ENCODE measurements at places on chromosomes 16 and 17.

DNA sequence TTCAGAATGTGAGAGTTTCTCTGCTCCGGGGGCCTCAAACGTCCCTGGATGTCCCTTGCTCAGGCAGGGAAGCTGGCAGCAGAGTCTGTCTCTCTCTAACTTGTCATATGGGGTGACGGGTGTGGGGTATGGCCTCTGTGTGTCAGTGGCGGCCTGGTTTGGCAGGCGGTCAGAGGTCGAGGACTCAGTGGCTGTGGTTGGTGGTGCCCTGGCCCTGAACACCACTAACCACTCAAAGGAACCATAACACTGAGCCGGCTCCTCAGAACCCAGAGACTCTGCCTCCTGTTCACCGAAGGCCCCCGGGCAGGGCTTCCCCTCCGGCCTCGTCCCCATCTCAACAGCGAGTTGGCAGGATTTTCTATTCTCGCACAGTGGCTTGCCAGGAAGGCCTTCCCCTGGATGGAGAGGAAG is 677 bp downstream of the P2RX1 start:
- no peak for DNase-seq

DNA sequence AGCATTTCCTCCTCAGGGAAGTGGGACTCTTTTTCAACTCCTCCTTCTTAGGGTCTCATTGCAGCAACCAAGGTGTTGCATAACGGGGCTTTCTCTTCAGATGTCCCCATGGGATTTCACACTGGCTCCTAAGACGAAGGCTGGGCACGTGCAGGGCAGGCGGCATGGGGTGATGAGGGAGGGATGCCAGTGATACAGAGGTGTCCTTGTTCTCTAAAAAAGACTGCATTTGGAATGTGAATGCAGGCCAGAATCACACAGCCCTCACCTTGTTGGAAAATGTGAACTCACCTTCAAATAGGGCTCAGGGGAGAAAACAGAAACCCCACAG is 105.6 kb downstream of the XYLT1 start:
- DNase-seq: no peak

DNA sequence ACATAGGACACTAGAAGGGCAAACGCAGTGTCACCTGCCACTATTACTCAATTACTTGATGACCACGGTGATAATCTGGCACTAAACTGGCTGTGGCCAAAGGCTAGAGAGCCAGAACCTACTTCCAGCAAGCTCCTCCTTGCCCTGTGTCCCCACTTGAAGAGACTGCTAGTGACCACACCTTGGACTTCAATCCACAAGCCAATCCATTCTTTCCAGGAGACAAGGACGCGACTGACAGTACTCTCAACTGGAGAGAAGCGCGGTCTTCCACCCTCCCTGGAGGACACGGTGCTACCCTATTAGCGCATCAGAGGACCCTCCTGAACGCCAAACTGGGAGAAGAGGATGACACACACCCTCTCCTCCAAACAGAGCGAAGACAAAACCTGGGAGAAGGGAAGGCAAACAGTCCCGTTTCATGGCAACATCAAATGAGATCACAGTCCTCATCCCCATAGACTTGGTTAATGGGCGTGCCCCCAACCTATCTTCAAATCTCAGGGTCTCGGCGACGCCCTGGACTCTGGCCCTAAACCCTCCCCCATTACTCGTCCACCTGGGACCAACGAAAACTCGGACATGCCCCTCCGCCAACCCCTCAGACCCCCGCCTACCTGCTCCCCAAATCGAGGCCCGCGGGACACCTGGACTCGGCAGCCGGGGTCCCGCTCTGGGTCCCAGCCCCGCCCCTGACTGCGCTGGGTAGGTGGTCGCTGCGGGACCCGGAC is 508 bp downstream of the FLCN start:
- no peak for DNase-seq

DNA sequence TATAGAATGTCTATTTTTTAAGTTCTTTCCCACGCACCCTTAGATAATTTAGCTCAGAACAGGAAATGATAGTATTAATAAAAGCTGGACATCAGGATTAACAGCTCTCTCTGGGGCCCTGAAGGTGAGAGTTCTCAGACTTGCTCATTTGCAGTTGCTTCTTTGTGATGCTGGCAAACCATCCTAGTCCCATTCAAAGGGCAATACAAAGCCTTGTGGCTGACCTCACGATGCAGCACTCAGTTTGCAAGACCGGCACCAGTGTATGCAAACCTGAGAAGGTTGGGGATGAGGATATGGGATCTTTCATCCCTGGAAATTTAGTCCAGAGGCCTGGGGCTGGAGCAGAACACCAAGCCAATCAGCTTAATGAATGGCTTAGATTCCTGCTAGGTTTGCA is 29.3 kb downstream of the STH start:
- no peak for DNase-seq

GRCh38 chr16:8621222-8621571 is 301 bp upstream of the METTL22 start:
- DNase-seq: no peak

DNA sequence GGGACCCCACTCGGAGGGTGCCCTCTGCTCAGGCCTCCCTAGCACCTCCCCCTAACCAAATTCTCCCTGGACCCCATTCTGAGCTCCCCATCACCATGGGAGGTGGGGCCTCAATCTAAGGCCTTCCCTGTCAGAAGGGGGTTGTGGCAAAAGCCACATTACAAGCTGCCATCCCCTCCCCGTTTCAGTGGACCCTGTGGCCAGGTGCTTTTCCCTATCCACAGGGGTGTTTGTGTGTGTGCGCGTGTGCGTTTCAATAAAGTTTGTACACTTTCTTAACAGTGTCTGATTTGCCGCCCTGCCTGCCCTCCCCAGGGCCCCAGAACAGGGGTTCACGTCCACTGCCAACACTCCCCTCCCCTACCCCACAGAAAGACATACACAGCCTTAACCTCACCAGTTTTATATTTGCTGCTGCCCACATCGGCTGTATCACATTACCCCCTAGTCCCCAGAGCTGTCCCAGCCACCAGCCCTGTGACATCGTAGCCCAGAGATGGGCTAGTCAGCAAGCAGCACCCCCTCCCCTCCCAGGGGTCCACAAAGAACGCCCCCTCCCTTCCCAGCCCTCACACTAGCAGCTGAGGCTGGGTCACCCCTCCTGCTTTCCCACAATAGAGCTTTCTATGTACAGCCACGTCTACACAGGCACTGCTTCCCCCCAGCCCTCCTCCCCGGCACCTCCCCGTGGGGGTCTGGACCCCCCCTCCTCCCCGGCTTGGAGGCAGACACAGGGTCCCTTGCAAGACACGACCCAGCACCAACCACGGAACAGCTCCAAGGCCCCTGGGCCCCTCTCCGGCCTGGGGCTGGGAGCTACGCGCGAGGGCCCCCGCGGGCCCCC is 7.9 kb downstream of the GRN start:
- peak; percentile 45 for DNase-seq

DNA sequence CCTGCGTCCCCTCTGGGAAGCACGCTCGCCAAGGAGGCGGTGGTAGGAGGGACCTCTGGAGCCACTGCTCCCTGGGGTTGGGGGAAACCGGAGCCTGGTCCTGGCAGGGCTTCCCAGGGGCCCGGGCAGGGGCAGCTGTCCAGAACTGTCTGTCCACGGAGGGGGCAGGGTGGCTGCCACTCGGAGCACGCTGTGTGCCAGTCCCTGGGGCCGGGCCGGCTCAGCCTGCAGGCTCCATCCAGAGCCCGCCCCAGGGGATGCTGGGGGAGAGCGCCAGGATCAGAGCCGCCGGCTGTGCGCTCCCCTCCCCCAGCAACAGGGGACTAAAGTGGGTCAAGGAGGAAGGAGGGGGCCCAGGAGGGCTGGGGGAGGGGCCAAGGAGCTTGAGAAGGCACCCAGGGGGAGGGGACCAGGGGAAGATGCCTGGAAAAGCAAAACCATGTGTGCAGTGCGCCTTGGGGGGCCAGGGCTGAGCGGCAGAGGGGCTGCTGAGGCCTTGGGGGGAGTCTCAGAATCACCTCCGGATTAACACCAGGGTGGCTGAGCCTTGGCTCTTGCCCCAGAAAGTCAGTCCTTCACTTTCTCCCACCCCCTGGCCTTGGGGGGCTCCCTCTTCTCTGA is 21.3 kb downstream of the ZNF423 start:
- DNase-seq: no peak

GRCh38 chr17:12898110-12898509 is 108.8 kb downstream of the ARHGAP44 start:
- DNase-seq: no peak

- no peak for DNase-seq
Measured at GRCh38 chr16:48317614-48318315, 67.4 kb downstream of the SIAH1 start.

- DNase-seq: peak; percentile 92
Measured at GRCh38 chr17:8109661-8110455, 8.5 kb downstream of the ALOXE3 start.

- peak; percentile 86 for DNase-seq
Measured at GRCh38 chr17:39737760-39738567, at the start of gene GRB7. Gene GRB7, plus strand, starts transcription at chr17:39737938. Its CDS starts 4,364 bp downstream, at chr17:39742302.

Data from H9 (cell line).